CD4-positive, alpha-beta memory T cell (primary cell): ENCODE measurements at places on chromosomes 2 and 18. TPM values are rescaled to one million over a fixed set of nuclear protein-coding genes. Genes with fewer than 3 reads are reported as not detected.

The CAMKMT gene
- 9.3 TPM for polyA plus RNA-seq

DNA sequence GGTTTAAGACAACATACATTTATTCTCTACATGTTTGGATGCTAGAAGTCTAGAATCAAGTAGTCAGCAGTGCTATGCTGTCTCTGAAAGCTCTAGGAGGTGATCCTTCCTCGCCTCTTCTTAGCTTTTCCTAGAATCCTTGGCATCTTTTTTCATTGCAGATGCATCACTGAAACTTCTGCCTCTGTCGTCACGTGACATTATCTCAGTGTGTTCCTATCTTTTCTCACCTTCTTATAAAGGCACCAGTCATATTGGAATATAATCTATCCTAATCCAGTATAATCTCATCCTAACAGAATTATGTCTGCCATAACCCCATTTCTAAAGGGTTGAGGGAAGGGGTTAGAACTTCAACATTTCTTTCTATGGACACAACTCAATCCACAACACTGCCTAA lies 851.2 kb upstream of the CRIM1 start:
- DNase-seq, result no peak

The ABHD1 gene
- 0.49 TPM for polyA plus RNA-seq

- no peak for DNase-seq
Measured at GRCh38 chr2:227783404-227784138, 30.1 kb upstream of the CCL20 start.

DNA sequence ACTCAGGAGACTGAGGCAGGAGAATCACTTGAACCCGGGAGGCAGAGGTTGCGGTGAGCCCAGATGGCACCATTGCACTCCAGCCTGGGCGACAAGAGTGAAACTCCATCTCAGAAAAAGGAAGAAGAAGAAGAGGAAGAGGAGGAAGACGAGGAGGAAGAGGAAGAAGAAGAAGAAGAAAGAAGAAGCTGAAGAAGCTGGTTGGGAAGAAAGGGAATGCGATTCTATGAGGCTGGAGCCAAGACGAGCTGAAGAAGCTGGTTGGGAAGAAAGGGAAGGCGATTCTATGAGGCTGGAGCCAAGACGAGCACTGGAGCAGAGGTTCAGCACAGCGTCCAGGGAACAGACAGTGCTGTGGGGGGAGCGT lies 30.3 kb upstream of the TAF1B start:
- no peak for DNase-seq

GRCh38 chr18:79117385-79117784 lies 48.2 kb downstream of the ATP9B start:
- no peak for DNase-seq

GRCh38 chr2:6927186-6927585 lies 10.0 kb downstream of the RNF144A start:
- no peak for DNase-seq

DNA sequence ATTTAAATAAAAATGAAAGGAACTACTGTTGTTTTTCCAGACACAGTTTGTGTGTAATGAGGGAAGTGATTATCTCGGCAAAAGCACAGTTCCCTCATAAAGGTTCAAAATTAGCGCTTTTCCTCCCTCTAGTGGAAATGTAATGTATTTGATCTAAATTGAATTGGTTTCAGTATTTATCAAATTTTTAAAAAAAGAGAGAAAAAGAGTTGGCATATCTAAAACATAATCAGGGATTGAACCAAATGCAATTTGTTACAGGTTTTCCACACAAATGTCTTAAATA lies 37.5 kb downstream of the CMPK2 start:
- no peak for DNase-seq

- peak; percentile 2 for DNase-seq
Measured at GRCh38 chr18:44838971-44839666, 158.4 kb downstream of the SETBP1 start.

The C1QL2 gene
- not detected for polyA plus RNA-seq

DNA sequence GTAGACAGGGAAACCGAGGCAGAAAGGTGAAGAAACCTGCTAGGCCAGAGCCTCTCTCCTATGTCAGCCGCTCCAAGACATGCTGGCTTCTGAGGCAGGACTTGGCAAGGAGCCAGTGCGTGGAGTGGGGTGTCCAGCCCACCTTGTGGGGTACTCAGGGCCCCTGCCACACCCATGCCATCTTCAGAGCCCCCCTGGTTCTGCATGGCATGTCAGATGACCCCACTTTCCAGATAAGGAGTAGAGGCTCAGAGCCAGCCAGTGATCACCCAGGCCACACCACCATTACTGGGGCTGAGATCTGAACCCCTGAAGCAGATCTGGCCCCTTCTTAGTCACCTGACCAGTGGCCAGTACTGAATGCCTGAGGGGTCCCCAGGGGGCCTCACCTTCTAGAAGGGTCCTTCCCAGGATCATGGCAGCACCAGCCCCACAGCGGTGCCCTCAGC lies 14.7 kb downstream of the CROCC2 start:
- no peak for DNase-seq

- DNase-seq, result no peak
Measured at GRCh38 chr2:37570773-37571586, 100.5 kb downstream of the CDC42EP3 start.

DNA sequence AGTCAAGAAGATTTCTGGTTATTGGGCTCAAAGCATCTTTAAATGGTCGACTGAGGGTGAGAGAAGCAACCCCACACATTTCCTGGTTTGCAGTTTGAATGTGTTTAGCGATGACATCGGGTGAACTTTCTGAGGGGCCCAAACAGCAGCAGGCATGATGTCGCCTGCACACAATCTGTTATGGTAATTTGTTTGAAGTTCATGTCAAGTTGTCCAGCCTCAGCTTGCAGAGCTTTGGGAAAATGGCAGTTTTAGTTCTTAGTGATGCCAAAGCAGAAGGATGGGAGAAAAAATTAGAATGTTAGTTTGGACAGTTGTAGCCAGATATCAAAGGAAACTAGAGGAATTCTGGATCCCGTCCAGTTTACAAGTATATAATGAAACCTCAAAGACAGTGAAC lies 284.6 kb downstream of the MBD5 start:
- no peak for DNase-seq

DNA sequence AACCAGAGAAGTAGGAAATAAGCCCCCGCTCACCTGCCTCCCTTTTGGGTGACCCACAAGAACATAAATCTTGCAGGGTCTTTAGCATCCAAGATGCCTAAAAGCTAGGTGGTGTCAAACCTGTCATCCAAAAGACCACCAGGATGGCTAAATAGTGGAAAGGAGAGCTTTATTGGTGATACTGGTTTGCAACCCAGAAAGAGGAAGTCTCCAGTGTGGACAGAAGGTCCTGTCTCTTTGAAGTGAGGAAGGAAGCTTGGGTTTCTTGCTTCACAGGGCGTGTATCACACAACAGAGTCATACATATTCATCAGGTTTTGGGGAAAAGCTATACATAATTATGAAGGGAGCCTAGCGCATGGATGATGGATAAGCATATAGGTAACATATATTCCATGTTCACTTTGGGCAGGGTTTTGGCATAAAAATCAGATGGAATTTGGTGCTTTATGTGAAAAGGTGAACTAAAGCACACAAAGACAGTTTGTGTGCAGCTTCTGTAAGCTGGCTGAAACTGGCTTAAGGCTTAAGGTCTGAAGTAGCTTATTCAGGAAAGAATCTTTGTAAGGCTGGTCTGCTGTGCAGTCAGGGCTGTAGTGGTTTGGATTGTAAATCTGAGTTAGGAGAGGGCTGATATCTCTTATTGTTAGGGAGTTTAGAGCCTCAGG lies 102.2 kb upstream of the MSH2 start:
- no peak for DNase-seq

- no peak for DNase-seq
Measured at GRCh38 chr2:161061786-161062185, 98.4 kb upstream of the TANK start.

DNA sequence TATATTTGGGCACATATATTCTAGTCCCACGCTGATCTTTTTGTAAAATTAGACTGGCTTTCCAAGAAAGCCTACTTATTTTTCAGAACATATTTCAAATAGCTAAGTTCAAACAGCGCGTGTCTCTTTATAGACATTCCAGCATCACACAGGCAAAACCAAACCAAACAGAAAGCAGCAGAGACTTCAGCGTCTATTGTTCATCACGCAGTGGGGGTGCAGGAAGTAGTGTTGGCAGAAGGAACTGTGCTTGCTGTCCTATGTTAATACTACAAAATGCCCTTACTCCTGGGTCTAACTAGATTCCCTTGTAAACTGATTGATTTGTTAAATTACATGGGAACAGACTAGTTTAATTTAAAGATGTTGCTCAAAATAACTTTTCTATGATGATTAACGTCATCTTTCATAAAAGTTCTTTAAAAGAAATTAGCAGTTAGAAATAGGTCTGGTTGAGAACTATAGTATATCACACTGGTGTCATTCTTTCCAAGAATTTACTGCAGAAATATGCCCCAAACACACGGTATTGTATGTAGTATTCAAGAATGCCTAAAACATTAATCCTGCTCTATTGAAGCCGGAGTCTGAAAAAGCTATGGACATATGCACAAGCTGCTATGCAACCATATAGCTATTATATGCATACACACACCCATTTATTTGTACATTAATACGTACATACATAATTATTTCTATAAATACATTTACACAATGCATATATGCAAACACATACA lies 436.3 kb downstream of the CBLN2 start:
- DNase-seq, result no peak

The SLC11A1 gene
- polyA plus RNA-seq, result 0.92 TPM

The FBXO48 gene
- 1.2 TPM for polyA plus RNA-seq

GRCh38 chr2:95053543-95053942 lies 28.0 kb downstream of the MAL start:
- DNase-seq, result no peak

The DYTN gene
- polyA plus RNA-seq, result not detected

The MEP1B gene
- polyA plus RNA-seq, result not detected

DNA sequence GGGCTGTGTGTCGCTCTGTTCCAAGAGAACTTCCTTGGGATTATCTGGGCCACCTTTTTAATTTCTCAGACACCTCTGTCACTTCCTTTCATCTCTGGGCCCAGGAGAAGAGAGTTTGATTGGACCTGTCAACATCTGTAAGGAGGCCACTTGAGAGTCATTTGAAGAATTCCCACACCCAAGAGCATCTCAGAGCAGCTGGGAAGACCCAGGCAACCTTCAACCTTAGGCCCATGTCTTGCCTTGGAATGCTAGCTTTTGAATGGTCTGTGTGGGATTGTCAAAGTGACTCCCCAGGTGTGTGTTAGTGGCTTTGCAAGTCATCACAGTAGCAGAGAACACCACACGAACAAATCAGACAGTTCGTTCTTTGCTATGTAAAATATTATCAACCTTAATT lies 280.3 kb downstream of the CYRIA start:
- no peak for DNase-seq

The CFC1 gene
- polyA plus RNA-seq, result not detected

The DSEL gene
- 0.56 TPM for polyA plus RNA-seq

The CGREF1 gene
- not detected for polyA plus RNA-seq

The KCNS3 gene
- not detected for polyA plus RNA-seq

The GPR45 gene
- not detected for polyA plus RNA-seq

DNA sequence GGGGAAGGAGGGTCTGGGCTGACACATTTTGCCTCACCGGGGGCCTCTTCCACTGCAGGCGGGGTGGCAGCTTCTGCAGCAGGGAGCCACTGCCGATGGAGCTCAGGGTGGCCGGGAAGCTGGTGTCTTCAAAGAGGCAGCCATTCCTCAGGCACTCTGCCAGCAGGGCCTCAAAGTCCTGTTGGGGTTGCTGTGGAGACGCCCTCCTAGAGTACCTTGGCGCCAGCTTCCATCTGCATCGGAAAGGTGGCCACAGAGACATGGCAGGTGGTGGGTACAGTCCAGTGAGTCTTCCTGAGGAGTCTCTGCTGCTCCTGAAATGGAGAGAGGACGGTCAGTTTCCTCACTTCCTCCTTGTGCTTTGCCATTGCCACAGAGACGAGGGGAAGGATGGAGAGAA lies 12.1 kb downstream of the CAPN14 start:
- DNase-seq, result no peak

- no peak for DNase-seq
Measured at GRCh38 chr2:171822525-171823322, 71.3 kb downstream of the SLC25A12 start.

GRCh38 chr18:525036-525797 lies 24.7 kb upstream of the COLEC12 start:
- no peak for DNase-seq

The TET3 gene
- 0.57 TPM for polyA plus RNA-seq

DNA sequence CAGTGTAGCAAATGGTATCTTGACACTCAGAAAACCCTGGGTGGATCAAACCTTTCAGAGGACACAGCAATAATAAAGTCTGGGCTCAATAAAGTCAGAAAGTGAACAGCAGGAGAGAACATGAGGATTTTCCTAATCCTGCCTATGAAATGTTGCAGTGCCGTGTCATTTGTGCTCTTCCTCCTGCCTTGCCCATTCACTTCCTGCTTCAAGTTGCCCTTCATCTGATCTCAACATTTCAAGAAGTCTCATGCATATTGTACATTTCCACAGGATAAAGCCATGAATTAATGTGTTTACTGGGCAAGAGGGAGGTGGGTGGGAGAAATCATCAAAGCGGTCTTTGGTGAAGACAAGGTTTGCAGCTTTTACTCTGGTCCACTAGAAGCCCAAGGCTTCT lies 51.1 kb upstream of the STPG4 start:
- DNase-seq, result no peak

GRCh38 chr2:96695602-96696001 lies 44.3 kb downstream of the LMAN2L start:
- no peak for DNase-seq

DNA sequence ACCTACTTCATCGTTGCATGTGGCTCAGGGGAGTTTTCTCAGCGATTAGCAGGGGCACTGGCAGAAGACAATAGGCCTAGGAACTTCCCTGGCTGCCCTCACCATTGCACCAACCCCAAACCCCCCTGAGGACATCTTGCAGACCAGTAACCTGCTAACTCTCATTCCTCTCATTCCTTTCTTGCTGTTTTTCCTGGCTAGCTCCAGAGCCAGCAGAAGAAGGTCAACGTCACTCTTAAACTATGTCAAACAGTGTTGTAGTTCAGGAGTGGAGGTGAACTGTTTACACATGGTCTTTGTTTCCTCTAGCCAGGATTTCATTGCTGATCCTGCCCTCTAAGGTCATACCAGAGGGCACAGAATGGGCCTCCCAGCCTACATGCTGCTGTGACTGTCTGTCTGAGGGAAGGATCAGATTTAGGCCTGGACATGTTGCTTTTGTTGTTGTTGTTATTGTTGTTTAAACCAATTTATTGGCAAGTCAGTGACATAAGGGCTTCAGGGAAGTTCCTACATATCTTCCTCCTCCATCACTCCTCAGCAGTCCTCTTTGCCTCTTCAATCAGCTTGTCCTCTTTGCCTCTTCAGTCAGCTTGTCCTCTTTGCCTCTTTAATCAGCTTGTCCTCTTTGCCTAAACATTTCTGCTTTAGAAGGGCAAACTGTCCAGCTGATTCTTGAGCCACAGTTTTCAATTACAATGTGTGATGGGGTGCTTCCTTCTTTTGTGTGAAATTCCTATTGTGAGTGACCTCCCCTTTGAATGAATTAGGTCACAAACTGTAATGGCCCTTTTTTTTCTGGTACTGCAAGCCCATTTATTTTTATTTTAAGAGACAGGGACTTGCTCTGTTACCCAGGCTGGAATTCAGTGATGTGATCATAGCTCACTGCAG lies 471.9 kb upstream of the TNP1 start:
- no peak for DNase-seq

- DNase-seq, result no peak
Measured at GRCh38 chr18:40874233-40874632, 1080.8 kb upstream of the PIK3C3 start.

The TBR1 gene
- polyA plus RNA-seq, result not detected
